Mesenteric fat pad (tissue), 1 donor: ENCODE measurements at places on chromosomes 6 and 20.

DNA sequence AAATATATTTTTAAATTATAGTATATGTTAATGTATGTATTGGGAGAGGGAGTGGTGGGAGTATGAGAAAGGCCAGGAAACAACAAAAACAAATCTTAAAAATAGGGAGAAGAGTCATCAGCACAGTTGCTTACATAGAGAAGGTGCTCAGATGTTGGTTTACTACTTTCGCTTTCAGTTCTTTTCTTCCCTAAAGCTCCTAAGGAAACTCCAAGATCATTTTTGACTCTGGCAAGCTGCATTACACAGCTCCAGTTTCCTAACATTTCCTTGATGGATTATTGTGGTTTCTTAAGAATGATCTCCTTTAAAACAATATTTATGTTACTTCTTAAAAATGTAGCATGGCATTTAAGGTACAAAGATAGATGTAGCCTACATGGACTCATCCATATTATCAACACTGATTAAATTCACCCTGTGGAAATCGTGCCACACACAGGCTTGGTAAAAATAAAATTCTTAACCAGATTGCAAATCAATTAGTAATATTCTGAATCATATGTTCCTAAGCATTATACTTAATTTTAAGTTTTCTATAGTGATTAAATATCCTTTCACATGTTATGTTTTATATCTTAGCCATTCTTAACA, 118.0 kb upstream of the MAN1A1 start:
- DNase-seq = no peak

DNA sequence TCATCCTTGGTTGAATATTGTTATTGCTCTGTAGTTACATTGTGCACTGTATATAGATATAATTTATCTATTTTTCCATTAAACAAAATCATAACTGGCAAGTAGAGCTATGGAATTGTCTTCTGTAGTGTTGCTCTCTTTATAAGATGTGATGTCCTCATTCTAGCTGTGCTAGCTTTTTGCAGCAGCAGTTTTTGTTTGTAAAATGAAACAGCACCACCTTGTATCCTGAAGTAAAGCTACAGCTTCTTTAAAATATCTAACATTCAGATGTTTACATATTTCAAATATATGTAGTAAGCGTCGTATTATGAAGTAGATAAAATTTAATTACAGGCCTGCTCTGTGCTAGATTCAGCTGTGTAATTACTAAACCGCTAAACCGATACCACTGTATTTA, 328.8 kb upstream of the MANEA start:
- DNase-seq = no peak

- no peak for DNase-seq
Measured at GRCh38 chr6:170553534-170554012, 466 bp upstream of the PSMB1 start.

DNA sequence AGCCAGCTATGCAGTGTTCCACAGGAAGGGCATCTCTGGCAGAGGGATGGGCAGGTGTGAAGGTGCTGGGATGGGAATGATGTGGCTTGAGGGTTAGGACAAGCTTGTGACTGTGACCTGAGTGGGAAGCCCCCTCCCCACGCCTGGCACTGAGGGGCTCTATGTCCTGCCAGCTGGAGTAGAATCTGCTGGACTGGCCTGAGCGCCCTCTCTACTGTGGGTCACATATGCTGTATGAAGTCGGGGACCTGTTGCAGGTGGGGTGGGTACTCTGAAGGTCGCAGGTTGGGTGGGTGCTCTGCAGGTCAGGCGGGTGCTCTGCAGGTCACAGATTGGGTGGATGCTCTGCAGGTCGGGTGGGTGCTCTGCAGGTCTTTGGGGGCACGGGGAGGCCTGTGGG, 20.3 kb downstream of the KCNG1 start:
- no peak for DNase-seq

GRCh38 chr6:558089-558488, 98.8 kb downstream of the HUS1B start:
- no peak for DNase-seq

GRCh38 chr6:8513174-8513573, 77.8 kb upstream of the SLC35B3 start:
- no peak for DNase-seq

- DNase-seq = no peak
Measured at GRCh38 chr6:19719691-19720128, 117.5 kb upstream of the ID4 start.

DNA sequence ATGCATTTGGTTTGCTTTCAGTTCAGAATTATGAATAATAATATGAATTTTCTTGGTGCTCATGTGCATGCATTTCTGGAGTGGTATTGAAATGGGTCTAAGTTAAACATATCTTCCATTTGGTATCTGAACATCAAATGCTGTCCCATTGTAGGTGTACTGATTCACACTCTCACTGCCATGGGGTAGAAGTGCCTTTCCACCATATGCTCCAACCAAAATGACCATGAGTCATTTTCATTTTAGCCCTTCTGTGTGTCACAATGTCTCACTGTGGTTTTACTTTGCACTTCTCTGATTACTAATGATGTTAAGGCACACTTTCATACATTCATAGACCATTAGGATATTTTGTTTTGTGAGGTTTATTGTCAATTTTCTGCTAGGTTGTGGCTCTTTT, 211.9 kb downstream of the HAO1 start:
- no peak for DNase-seq

- DNase-seq = no peak
Measured at GRCh38 chr6:148538261-148539190, 195.9 kb downstream of the SASH1 start.

GRCh38 chr6:106677282-106677681, 47.9 kb downstream of the QRSL1 start:
- no peak for DNase-seq

DNA sequence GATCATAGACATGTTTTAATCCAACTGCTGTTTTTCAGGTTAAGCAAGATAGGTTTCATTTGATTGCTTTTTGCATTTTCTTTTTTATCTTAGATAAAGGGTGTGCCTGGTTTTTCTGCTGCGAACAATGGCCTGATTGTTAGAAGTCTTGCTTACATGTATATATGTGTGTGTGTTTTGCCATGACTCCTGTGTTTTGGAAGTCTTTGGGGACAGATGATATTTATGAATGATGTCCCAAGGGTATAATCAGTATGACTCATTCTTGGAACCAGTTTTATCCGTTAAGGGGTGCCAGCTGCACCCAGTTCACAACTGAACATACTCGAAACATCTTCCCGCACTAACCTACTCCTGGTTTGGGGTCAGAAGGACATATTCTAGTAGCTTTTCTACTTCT, 230.1 kb upstream of the SUPT3H start:
- DNase-seq = no peak

DNA sequence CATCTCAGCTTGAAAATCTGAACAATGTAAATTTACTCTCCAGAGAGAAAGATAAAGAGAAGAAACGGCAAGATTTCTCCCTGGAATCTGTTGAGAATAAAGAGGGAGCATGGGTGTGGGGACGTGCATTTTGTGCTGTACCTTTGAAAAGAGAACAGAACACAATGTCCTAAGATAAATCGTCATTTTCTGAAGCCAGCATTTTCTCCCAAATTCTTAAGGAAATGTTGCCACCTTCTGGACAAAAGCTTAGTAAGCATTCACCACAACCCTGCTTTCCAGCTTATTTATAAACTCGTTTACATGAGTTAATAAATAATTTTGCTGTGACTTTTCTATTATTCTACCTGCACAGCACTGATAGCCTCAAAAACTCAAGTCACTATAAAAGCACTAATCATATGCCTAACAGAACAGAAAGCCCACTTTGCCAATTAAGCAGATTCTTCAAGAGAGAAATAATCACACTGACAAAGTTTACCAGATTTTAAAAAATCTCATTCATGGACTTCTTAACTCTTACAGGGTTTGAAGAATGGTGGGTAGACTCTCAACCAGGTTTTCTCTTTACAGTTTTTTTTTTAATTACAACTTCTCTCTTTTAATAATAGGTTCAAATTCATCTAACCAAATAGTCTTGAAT, 155.8 kb downstream of the MBOAT1 start:
- DNase-seq = no peak

- DNase-seq = no peak
Measured at GRCh38 chr6:34340906-34341480, 51.5 kb downstream of the NUDT3 start.

GRCh38 chr6:147205690-147206600, 1.7 kb downstream of the STXBP5 start:
- no peak for DNase-seq

GRCh38 chr6:16130437-16130891, 1.6 kb downstream of the MYLIP start:
- DNase-seq = no peak

DNA sequence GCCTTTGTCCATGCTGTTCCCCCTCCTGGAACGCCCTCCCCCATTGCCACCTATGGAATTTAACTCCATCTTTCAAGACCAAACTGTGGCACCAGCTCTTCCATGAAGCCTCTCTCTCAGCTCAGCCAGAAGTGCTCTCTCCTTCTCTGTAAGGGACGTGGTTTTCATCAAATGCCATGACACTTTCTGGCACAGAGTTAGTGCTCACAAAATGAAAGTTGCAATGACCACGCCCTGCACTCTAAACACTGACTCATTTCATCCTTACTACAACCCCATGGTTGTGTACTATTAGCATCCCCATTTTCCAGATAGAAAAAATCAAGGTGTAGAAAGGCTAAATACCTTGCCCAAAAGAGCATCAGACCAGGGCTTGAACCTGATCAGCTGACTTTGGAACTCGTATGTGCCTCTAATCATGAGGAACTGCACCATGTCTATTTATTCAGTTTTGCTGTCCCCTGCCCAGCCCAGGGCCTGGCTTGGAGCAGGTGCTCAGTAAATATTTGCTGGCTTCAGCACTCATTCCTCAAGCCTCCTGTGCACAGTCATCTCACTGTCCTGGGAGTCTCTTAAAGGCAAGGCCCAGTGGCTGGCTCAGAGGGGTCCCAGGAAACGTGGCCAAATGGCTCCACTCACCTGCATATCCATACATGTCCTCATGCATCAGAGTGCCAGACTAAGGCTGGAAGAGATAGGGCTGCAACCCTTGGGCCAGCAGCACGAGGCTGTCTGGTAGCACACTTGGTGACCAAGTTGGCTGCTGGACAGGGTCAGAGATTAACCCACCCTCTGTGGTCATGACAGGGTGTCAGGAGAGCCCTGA, 77.9 kb downstream of the MRPL14 start:
- no peak for DNase-seq

- DNase-seq = no peak
Measured at GRCh38 chr6:138461647-138462046, 37.6 kb downstream of the NHSL1 start.

DNA sequence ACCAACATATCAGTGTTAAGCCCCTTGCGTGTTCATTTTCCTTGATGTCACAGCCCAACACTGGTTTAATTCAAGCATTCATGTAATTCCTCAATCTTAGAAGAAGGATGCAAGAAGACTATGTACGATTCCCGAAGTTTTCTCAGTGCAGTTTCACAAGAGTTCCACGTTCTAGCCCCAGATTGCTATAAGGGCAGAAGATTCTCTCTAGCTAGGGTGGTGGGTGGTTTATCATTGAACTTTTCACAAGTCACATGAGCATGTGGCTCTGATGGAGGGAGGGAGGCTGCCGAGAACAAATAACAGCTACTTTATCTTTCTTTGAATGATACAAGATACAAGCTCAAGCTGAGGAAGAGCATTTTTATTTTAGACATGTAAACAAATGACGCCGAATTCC, 71.9 kb upstream of the NHSL1 start:
- no peak for DNase-seq

- DNase-seq = no peak
Measured at GRCh38 chr6:22142856-22143255, 154.0 kb downstream of the PRL start.

DNA sequence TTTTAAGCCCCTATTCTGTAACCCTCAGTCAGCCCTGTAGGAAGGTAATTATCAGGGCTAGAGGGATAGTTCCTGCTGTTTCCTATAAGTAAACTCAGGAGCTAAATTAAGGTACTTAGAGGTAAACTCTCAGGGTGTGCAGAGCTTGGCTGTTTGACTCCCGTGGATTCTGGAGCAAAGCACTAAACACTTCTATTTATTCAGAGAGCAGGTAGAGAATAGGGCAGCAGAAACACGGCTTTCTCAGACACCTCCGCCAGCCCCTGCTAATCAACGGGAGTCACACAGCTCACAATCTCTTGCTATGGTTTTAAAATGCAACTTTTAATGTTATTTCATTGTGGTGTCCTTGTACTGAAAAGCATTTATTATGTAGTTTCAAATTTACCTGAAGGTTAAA, 21.8 kb downstream of the PRKN start:
- DNase-seq = no peak

GRCh38 chr6:160421854-160422253, 73.7 kb downstream of the SLC22A3 start:
- no peak for DNase-seq
